ENCODE measurements at places on chromosomes 3 and 15.

- no peaks in the 10 kb centered on the region for H3K4me1 ChIP-seq
- DNase-seq: no peak
- H3K4me3 ChIP-seq: no peak overlapping the region
- no peaks in the 10 kb centered on the region for H3K36me3 ChIP-seq
- H3K27ac ChIP-seq: no peak overlapping the region
Measured at GRCh38 chr3:101996832-101997231, 147.5 kb downstream of the NFKBIZ start.

DNA sequence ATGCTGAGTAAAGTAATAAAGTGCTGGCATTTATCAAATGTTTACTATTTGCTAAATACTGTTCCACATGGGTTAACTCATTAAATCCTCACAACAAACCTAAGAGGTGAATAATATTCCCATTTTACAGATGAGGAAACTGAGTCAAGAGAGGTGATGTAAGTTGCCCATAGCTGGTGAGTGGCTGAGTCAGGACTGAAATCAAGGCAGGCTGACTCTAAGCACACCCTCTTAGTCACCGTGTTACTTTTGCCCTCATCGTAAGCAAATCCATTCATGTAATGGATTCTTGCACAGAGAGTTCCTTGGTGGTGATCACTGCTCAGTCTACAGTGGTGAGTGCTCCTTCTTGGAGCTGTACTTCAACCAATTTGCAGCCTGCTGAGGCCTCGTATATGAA is 28.9 kb upstream of the PTX3 start:
- no peak overlapping the region for H3K4me3 ChIP-seq
- no peak overlapping the region for H3K27ac ChIP-seq
- H3K27me3 ChIP-seq: no peaks in the 10 kb centered on the region
- no peaks in the 10 kb centered on the region for H3K4me1 ChIP-seq
- DNase-seq: no peak

GRCh38 chr3:155525324-155525833 is 219.5 kb downstream of the PLCH1 start:
- no peak overlapping the region for H3K4me3 ChIP-seq
- H3K36me3 ChIP-seq: no peaks in the 10 kb centered on the region
- no peak for DNase-seq
- H3K4me1 ChIP-seq: 0 out of 2 replicates have a peak, but pooled peaks cover 2% of the 10 kb centered on the region

- no peak for DNase-seq
- no peaks in the 10 kb centered on the region for H3K4me1 ChIP-seq
- no peaks in the 10 kb centered on the region for H3K36me3 ChIP-seq
- no peak overlapping the region for H3K27ac ChIP-seq
Measured at GRCh38 chr3:194404365-194405140, 5.5 kb upstream of the GP5 start.

GRCh38 chr3:11185144-11185543 is 30.9 kb downstream of the HRH1 start:
- H3K4me1 ChIP-seq: no peaks in the 10 kb centered on the region

DNA sequence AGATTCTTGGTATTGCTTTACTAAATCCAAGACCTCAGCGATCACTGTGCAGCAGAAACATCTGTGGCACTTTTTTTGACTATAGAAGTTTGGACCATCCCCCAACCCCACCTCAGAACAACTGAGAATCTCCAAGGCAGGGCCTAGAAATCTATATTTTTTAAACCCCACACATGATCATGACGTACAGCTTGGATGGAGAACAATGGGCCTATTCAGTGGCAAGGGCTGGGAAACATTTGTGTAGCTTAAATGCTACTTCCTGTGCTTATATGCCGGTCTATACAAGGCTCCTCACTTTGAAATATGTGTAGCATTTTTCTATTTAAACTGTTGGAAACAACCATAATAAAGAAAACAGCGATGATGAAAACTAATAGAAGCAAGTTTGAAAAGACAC is 55.1 kb upstream of the SPRED1 start:
- H3K36me3 ChIP-seq: no peaks in the 10 kb centered on the region
- H3K4me3 ChIP-seq: no peak overlapping the region
- no peak overlapping the region for H3K27ac ChIP-seq
- DNase-seq: no peak
